Right kidney (tissue), 9 donors: ENCODE measurements at places on chromosomes 11 and 22.

- DNase-seq, result no peak
Measured at GRCh38 chr11:32704261-32704660, 90.2 kb downstream of the CCDC73 start.

- DNase-seq, result no peak
Measured at GRCh38 chr11:12159351-12160099, 49.1 kb downstream of the MICAL2 start.

- DNase-seq, result peak; percentile 13
Measured at GRCh38 chr11:130911306-130911705, 5.0 kb downstream of the SNX19 start.

DNA sequence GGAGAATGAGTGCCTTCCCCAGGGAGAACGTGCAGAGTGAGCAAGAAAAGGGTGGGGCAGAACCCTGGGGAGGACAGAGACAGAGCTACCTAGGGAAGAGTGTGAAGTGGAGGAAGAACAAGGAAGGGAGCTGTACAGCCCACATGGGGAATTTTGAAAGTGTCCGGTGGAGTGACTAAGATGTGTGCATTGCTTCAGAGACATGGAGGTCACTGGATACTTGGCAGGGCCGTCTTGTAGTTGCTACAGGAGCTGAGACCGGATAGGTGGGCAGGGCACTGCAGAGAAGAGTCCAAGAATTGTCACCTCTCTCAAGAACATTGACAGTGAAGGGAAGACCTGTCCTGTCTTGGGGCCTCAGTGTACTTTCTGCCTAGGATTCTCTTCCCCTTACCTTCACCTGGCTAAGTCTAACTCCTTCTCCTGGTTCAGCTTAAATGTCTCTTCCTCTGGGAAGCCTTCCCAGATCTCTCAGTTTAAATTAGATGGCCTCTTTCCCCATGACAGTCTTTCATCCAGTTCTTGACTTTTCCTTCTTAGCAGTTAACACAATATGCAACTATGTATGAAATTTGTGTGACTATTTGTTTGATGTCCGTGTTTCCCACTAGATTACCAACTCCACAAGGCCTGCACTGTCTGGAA is 9.2 kb upstream of the P2RY6 start:
- DNase-seq, result no peak

GRCh38 chr11:65651339-65651588 is 11.5 kb downstream of the RELA start:
- DNase-seq, result no peak

DNA sequence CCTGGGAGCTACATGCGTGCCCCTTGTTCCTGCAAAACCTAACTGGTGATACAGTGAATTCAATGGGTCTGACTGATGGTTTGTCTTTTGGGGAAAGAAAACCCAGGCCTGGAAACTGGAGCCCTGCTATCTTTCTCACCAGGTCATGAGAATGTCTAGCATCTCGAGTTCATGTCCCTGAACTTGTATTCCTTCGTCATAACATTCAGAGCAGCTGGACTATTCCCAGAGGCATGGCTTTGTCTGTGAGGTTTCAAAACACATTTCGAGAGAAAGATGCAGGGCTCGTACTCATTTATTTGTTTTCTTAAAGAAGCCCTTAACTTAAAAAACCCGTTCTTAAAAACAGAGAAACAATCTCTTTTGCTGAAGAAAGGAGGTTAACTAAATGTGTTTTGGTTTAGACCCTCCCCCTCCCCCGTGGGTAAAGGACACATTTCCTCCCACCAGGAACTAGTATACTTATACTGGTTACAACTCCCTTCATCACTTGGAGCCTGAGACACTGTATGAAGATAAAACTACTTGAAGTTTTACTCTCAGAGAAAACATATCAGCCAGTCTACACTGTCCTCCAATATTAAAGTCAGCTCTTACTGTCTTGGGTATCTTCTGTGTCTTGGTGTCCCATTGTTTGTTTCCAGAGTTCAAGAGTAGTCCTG is 43.2 kb downstream of the ME3 start:
- no peak for DNase-seq

GRCh38 chr11:63769714-63770455 is 1.3 kb upstream of the ZFTA start:
- no peak for DNase-seq

DNA sequence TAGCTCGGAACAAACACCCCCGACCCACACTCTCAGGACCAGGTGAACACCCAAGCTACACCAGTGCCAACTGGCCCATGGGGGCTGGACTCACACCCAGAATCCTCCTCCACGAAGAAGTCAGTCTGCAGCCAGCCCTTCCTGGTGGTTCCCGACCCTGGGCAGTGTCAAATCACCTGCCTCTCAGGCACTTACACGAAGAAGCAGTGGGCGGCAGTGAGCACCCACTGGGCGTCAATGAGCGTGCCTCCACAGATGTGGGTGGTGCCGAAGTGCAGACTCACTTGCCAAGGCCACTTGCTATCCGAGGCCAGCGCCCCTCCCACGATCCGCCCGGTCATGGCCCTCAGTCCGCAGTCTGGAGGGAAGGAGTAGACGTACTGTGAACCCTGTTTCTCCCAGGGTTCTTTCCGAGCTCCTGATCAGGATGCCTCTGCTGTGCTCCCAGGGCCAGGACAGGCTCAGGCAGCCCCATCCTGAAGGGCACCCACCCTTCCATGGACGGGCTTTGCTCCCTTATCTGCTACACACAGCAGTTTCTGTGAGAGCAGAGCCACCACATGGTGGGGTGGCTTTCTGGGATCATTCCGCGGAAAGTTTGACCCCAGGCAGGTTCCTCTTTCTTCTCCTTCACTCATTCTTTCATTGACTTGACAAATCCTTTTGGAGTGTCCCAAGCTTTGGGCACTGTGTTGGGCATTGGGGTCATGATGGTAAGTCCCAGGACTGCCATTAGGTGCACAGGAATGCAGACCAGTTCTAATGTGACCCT is 19.4 kb downstream of the TMPRSS13 start:
- no peak for DNase-seq

DNA sequence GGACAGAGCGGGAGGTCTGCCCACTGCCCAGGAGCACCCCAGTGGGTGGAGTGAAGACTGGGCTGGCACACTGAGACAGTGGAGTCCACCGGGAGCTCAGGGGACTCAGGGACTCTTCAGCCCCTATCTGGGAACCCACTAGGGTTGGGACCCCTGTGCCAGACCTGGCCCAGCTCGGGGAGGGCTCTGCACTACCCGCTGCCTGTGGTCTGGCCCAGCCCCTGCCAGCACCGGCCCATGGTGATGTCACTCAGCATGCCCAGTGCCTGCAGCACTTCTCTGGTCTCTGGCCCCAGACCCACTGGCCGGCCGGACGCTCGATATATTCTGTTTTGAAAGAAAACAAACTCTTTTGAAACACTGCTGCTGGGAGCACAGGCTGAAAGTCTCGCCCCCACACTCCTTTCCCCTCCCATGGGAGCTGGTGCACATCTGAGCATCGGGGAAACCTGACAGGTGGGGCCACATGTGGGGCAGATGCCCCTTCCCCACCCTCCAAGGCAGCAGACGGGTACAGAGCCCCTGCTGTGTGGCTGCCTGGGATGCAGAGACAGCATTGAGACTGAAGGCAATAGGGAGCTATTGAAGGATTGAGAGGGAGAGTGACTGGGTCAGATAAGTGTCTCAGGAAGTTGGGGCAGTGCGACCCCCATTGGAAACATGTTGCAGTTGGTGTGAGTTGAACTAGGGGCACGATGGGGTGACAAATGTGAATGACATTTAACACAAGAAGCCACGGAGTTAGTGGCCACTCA is 62.9 kb downstream of the MYEOV start:
- DNase-seq, result peak; percentile 18

- no peak for DNase-seq
Measured at GRCh38 chr11:27718346-27718862, 18.1 kb upstream of the BDNF start.

- DNase-seq, result no peak
Measured at GRCh38 chr11:64357446-64357845, 1.5 kb upstream of the RPS6KA4 start.

- no peak for DNase-seq
Measured at GRCh38 chr22:24322522-24322921, 51.9 kb downstream of the SPECC1L start.

DNA sequence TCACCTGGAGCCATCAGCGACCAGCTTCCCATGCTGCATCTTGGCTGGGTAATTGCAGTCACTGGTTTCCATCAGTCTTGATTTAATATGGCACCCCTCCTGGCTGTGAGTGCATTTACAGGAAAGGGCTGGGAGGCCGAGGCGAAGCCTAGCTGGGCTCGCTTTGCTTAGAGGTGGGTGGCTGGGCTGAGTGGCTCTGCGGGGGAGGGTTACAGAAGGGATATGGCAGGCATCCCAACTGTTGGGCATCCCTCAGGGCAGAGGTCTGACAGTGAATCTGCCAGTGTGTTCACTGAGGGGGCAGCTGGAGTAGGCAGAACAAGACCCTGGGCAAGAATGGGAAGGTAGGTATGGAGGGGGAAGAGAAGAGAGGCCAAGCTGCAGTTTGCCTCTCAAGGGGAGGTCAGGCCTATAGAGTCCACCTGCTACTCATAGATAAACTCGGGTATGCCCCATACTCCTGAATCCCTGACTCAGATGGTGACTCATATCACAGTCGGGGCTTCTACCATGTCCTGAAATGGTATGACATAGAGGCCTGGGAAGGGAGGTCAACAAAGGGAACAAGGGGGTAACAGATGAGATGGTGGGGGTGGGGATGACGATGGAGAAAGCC is 77.5 kb upstream of the PHOX2A start:
- no peak for DNase-seq

DNA sequence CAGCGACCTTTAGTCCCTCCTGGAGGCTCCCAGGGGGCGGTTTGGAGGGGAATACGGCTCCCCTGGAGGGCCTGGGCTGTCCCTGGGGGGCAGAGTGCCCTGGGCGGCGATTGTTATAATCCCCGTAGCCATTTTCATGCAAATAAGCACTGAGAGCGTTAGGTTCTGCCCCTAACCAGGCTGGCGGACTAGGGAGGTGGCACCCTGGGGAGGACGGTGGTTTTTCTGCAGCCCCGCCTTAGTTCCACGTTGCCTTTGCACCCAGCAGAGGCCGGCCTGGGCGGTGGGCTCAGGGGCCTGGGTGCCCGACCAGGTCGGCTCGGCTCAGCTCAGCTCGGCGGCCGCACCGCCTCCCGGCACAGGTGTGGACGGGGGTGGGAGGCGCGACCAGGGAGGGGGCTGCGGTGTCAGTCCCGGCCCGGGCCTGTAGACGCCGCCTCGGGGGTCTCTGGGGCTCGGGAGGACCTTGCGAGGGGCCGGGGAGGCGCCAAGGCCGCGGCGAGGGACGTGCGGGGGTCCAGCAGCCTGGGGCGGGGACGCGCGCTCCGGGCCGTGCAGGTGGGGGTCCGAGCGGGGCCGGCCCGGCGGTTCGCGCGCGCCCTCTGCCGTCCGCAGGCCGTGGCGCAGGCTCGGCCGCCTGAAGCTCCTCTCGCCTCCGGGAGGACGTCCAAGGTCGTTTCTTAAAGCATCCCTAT is 2.3 kb upstream of the DUSP8 start:
- peak; percentile 75 for DNase-seq

DNA sequence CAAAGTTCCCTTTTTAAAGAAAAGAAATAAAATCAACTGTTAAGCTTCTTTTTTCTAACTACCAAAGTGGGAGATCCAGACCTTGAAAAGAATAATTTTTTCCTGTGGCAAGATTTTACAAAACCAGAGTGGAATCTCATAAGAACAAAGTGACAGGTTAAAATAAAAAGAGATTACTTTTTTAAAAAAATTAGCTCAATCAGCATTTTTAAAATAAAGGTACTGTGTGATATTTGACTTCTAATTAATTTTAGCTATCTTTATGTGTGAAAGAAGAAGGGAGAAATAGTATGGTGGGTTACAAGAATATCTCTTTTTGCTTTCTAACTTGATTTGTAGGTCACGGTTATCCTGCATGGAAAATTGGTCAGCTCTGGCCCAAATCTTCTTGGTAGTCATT is 92.8 kb upstream of the ALKBH3 start:
- DNase-seq, result no peak

- no peak for DNase-seq
Measured at GRCh38 chr11:32172041-32172847, 81.4 kb downstream of the RCN1 start.

DNA sequence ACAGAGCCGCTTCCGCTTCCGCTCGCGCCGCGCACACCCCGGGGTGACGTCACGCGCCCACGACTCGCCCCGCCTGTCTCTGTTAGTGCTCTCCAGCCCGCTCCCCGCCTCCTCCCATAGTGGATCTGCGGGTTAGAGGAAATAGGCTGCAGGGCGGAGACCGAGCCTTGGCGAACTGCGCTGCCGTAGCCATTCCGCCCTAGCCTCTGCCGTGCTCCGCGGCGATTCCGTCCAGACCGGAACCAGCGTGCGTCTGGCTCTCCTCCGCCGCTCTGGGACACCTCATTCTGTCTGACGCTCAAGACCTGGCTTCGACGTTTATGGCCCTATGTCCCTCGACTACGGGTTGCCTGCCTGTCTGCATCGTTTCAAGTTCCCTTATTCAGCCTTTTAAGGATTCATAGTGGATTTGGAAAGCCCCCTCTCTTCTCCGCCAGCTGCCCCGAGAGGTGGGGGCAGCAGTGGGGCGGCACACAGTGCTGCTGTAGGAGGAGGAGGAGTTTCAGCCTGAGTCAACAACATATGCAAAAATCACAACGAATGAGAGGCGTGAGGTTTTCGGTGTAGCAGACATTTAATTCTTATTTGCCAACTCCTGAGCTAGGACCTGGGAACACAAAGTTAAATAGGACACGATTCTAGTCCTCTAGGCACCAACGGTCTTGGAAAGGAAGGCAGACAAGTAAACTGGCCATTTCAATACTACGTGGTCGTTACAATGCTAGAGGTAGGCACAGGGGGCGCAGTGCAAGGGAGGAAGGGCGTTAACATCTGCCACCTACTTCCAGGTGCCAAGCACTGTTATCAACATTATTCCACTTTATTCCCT is at the start of gene TAF10:
Gene TAF10, minus strand, starts transcription at position 4 of the 829 bp plus-strand sequence. CDS start 27 bp downstream, outside the sequence.
- DNase-seq, result peak; percentile 95
